ENCODE measurements at places on chromosomes 1 and 21.

- DNase-seq = no peak
Observed at GRCh38 chr1:37663426-37664000, 28.8 kb upstream of the CDCA8 start.

GRCh38 chr1:60575326-60575977 is 501.9 kb upstream of the C1orf87 start:
- DNase-seq = no peak

GRCh38 chr1:116133696-116134475 is 22.7 kb downstream of the MAB21L3 start:
- no peak for DNase-seq

- DNase-seq = no peak
Observed at GRCh38 chr1:192766876-192767275, 42.0 kb upstream of the RGS2 start.

All from stimulated activated CD4-positive, alpha-beta T cell treated with anti-CD3 and anti-CD28 coated beads, TNF-alpha, amount 100 ng/mL, for 24 hours (primary cell).